Liver (tissue), 10 donors: ENCODE measurements at places on chromosomes 13 and 19. TPM values are rescaled to one million over a fixed set of nuclear protein-coding genes. Genes with fewer than 3 reads are reported as not detected.

Gene OLFM4
- 8.0 TPM for total RNA-seq

Gene ZNF507
- 11.1 TPM for total RNA-seq

Gene OR7C1
- total RNA-seq, result 0.14 TPM

Gene PLEKHF1
- 2.9 TPM for total RNA-seq

Gene SHKBP1
- total RNA-seq, result 10.1 TPM

Gene PCP2
- total RNA-seq, result not detected

Gene MCF2L
- 9.1 TPM for total RNA-seq

Gene WDR88
- not detected for total RNA-seq
